ENCODE measurements at places on chromosomes 7 and 10. TPM values are rescaled to one million over a fixed set of nuclear protein-coding genes. Genes with fewer than 3 reads are reported as not detected.

- no peaks in the 10 kb centered on the region for H3K27me3 ChIP-seq
- no peak overlapping the region for H3K27ac ChIP-seq
- no peaks in the 10 kb centered on the region for H3K4me1 ChIP-seq
- no peaks in the 10 kb centered on the region for H3K36me3 ChIP-seq
- no peak for DNase-seq
Observed at GRCh38 chr7:7820939-7821338, 102.5 kb upstream of the RPA3 start.

- H3K27me3 ChIP-seq: no peaks in the 10 kb centered on the region
- H3K36me3 ChIP-seq: no peaks in the 10 kb centered on the region
- peak; percentile 71 for DNase-seq
- H3K4me3 ChIP-seq: no peak overlapping the region
Observed at GRCh38 chr7:18693816-18694215, 198.3 kb downstream of the HDAC9 start.

DNA sequence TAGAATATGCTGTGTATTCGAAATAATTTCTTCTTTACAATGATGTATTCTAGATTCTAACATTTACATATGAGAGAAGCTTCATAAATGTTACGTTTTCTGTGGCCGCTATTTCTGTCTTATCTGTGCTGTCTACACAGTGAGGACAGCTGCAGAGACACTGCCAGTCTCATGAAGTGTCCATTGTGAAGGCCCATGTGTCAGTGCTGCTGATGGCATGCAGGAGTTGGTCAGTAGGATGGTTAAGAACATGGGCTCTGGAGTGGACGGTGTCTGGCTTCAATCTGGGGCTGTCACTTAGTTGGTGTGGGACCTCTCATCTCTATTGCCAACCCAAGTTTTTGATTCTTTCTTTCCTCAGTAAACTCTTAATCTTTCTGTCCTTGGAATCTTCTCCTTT, 137.3 kb downstream of the SDK1 start:
- H3K27me3 ChIP-seq: no peaks in the 10 kb centered on the region
- H3K4me3 ChIP-seq: no peak overlapping the region
- H3K36me3 ChIP-seq: no peaks in the 10 kb centered on the region
- H3K27ac ChIP-seq: no peak overlapping the region
- H3K4me1 ChIP-seq: no peaks in the 10 kb centered on the region

GRCh38 chr7:74066626-74067025, 17.0 kb upstream of the LIMK1 start:
- H3K27me3 ChIP-seq: no peaks in the 10 kb centered on the region
- H3K36me3 ChIP-seq: no peaks in the 10 kb centered on the region
- no peak for DNase-seq
- peaks cover 7% of the 10 kb centered on the region for H3K4me1 ChIP-seq
- no peak overlapping the region for H3K4me3 ChIP-seq

GRCh38 chr10:132644527-132645246, 107.1 kb downstream of the INPP5A start:
- peak; percentile 73 for DNase-seq
- H3K4me1 ChIP-seq: no peaks in the 10 kb centered on the region
- no peak overlapping the region for H3K27ac ChIP-seq

DNA sequence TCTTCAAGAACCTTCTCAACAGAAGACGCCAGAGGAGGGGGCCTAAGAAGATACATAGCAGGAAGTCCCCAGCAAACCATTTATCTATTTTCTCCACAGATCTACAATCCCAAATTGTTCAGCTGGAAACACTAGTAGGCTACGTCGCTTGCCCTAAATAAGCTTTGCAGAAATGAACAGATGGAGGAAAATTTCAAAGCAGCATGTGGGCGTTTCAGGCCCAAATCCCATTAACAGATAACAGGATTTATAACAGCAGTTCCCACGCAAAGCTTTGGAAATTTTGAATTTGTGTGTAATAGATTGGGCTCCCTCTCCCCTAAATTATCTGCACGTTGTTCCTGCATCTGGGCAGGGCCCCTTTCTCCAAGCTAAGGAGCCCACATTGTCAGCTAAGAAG, 60.6 kb upstream of the FRMD4A start:
- no peak overlapping the region for H3K27ac ChIP-seq
- no peak for DNase-seq
- H3K4me1 ChIP-seq: peaks cover 13% of the 10 kb centered on the region
- H3K4me3 ChIP-seq: no peak overlapping the region

DNA sequence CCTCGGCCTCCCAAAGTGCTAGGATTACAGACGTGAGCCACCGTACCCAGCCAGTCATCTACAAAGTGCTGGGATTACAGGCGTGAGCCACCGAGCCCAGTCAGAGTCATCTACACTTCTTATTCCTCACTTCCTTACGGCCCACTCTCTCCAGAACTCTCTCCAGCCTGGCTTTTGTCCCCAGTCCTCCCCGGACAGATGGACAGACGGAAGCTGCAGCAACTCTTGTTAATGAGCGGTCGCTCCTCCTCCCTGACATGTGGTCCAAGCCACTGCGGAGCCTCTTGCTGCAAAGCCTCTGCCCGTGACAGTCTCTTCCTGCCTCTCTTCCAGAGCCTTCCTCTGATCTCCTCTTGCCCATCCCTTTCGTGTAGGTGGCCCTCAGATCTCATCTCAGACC, 45.9 kb downstream of the TMEM270 start:
- no peaks in the 10 kb centered on the region for H3K4me1 ChIP-seq
- no peak overlapping the region for H3K27ac ChIP-seq
- no peak overlapping the region for H3K4me3 ChIP-seq
- DNase-seq: no peak
- no peaks in the 10 kb centered on the region for H3K27me3 ChIP-seq
- no peaks in the 10 kb centered on the region for H3K36me3 ChIP-seq

PLEKHA8 gene
- total RNA-seq: 13.8 TPM

- no peak overlapping the region for H3K4me3 ChIP-seq
- H3K36me3 ChIP-seq: no peaks in the 10 kb centered on the region
- peaks cover 8% of the 10 kb centered on the region for H3K27me3 ChIP-seq
- no peak overlapping the region for H3K27ac ChIP-seq
- DNase-seq: no peak
Observed at GRCh38 chr7:151865070-151865670, 11.7 kb downstream of the PRKAG2 start.

GRCh38 chr10:13161857-13162271, 506 bp downstream of the MCM10 start:
- no peaks in the 10 kb centered on the region for H3K27me3 ChIP-seq
- H3K4me1 ChIP-seq: peaks cover 13% of the 10 kb centered on the region
- peak overlapping the region; percentile 82 for H3K4me3 ChIP-seq
- no peaks in the 10 kb centered on the region for H3K36me3 ChIP-seq

DNA sequence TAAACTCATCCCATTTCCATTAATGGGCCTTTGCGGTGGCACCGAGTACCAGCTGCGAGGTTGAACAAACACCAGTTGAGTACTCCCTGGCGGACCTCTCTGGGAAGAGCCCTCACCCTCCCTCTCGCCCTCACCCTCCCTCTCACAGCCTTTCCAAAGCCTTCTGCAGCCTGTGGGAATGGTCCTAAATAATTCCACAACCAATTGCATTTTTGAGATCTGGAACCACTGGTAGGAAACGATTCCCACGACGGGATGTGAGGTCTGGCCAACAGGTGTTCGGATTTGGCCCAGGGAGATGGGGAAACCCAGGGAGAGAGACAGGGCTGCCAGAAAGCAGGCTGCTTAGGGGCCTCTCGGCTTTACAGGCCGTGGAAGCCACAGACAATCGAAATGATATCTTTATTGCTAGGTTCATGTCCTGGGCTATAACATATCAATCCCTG, 5.3 kb downstream of the PTF1A start:
- no peaks in the 10 kb centered on the region for H3K4me1 ChIP-seq
- no peak overlapping the region for H3K4me3 ChIP-seq
- peaks cover 65% of the 10 kb centered on the region for H3K27me3 ChIP-seq
- peak; percentile 77 for DNase-seq

GRCh38 chr7:107150375-107151073, 18.3 kb upstream of the HBP1 start:
- H3K4me3 ChIP-seq: no peak overlapping the region
- H3K36me3 ChIP-seq: no peaks in the 10 kb centered on the region
- DNase-seq: no peak
- no peaks in the 10 kb centered on the region for H3K27me3 ChIP-seq

DNA sequence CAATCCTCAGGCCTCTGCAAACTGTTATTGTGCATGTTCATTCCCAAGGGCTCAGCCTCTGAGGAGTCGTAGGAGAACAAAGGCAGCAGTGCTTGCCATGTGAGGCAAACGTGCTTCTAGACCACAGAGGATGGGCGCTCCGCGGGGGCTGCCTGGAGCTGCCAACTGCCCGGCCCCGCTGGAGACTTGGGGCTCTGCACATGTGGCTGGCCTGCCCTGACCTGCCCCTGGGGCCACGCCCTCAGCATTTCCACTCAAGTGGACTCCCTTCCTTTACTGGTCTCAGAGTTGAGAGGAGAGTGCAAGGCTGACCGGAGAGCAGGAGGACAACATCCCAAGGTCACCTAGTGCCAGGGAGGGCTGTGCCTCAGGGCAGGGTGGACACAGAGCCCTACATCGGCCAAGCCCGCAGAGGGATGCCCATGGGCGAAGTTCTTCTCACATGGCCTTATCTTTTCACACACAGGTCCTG, 222.3 kb upstream of the ZNF32 start:
- H3K27me3 ChIP-seq: no peaks in the 10 kb centered on the region
- no peaks in the 10 kb centered on the region for H3K36me3 ChIP-seq
- H3K4me3 ChIP-seq: no peak overlapping the region
- DNase-seq: no peak

Measured in osteoblast (primary cell).